ENCODE measurements at places on chromosomes 2 and 18.

DNA sequence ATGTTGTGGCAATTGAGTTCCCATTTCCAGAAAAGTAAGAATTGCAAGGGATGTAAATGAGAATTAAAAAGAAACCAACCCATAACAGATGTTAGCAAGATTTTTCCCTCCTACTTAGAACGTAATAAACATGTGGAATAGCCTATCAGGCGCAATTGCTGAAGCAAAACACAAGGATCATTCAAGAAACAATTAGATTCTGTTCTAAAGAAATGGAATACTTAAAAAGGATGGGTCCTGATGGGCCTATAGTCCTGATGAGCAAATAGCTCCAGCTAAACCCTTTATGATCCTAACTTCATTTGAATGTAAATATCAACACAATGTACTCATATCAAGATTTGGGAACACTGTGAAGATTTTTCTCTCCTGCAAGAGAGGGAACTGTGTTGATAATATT, 771.0 kb upstream of the CDH7 start:
- DNase-seq = no peak

DNA sequence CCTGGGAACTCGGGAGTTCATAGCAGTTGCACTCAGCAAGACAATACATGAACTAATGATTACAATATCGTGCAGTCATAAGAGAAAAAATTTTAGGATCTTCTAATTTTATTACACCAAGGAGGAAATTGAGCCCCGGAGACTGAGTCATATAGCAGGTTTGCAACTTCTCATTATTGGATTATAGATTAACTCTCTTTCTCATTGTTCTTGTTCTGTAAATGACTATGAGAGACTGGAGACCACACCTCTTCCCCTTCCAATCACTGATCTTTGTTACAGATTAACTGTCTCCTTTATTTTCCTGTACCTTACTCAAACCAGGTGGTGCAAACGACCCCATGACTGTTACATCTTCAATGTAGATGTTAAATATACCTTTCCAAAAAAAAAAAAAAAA, 435.8 kb upstream of the DDX18 start:
- DNase-seq = no peak

GRCh38 chr2:35526741-35527140, 828.8 kb upstream of the CRIM1 start:
- no peak for DNase-seq

GRCh38 chr2:240604291-240604938, 17.9 kb downstream of the CAPN10 start:
- no peak for DNase-seq

DNA sequence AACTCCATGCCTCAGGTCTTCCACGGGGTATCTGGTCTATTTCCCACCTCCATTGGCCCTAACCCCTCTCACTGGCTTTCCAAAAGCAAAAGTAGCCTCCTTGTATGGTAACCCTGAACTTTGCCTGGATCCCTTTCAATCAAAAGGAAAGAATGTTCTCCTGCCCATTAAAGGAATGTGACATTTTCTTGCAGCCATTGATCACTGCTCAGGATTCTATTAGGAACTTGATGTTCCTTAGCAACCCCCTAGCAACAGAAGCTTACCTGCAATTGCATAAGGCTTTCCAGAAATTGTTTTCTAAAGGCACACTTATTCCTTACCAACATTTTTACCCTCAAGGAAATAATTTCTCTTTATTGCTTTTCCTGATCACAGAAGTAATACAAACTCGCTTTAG, 91.4 kb upstream of the AGAP1 start:
- no peak for DNase-seq

- no peak for DNase-seq
Measured at GRCh38 chr2:120866483-120867140, 130.9 kb downstream of the GLI2 start.

GRCh38 chr2:223019987-223020717, 31.8 kb upstream of the KCNE4 start:
- no peak for DNase-seq

GRCh38 chr18:68509902-68510301, 205.0 kb downstream of the TMX3 start:
- no peak for DNase-seq

DNA sequence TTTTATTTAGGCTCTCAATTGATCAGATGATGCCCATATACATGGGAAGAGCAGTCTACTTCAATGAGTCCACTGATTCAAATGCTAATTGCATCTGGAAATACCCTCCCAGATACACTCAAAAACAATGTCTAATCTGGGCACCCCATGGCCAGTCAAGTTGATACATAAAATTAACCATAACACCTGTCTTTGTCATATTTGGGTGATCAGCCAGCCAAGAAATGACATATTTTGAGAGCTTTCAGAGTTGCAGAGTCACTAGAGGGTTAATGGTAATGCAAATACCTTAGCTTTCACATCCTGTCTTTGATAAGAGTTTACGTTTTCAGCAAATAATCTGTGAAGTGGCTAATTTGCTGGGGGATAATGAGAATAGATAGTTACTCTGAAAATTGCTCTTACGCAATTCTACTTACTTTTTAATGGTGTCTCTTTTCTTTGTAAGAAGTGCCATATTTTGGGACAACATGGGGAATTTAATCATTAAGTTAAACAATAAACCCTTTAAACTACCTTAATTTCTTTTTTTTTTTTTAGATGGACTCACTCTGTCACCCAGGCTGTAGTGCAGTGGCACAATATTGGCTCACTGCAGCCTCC, 49.1 kb downstream of the CCDC195 start:
- no peak for DNase-seq

DNA sequence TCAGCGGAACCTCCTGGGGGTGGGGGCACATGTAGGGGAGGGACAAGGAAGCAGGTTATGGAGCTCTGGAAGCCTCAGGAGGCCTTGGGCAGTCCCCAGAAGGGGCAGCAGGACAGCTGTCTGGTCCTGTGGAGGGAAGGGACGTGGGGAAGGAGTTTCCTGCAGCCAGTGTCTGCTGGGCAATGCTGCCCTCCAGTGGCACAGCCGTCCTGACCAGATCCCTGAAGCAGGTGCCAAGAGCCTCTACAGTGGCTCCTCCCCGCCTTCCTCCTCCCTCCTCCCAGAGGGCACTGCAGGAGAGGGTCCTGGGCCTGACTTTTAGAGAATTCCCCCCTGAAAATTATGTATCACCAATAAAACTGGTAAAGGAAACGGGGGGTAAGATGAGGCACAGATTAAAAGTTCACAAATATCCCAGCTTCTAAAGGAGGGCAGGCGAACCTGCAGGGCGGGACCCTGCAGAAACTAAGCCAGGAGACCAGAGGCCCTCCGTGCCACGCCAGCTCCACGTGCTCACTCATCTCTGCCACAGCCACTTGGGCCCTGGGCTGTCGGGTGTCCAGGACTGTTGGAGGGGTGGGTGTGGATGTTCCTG, 258.5 kb downstream of the TWIST2 start:
- DNase-seq = no peak

DNA sequence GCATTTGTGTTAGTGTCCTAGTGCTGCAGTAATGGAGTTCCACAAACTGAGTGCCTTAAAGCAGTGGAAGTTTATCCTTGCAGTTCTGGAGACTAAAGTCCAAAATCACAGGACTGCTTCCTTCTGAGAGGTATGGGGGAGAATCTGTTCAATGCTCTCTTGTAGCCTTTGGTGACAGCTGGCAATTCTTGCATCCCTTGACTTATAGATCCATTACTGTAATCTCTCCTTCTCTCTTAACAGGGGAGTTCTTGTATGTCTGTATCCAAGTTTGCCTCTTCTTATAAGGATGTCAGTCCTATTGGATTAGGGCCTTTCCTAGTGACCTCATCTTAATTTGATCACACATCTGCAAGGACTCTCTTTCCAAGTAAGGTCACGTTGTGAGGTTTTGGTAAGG, 69.9 kb downstream of the XRCC5 start:
- DNase-seq = no peak

GRCh38 chr2:55720417-55720816, 26.8 kb upstream of the PNPT1 start:
- no peak for DNase-seq

- DNase-seq = no peak
Measured at GRCh38 chr2:241009191-241009590, 10.8 kb downstream of the SNED1 start.

GRCh38 chr2:12950957-12951656, 234.4 kb downstream of the TRIB2 start:
- DNase-seq = no peak

DNA sequence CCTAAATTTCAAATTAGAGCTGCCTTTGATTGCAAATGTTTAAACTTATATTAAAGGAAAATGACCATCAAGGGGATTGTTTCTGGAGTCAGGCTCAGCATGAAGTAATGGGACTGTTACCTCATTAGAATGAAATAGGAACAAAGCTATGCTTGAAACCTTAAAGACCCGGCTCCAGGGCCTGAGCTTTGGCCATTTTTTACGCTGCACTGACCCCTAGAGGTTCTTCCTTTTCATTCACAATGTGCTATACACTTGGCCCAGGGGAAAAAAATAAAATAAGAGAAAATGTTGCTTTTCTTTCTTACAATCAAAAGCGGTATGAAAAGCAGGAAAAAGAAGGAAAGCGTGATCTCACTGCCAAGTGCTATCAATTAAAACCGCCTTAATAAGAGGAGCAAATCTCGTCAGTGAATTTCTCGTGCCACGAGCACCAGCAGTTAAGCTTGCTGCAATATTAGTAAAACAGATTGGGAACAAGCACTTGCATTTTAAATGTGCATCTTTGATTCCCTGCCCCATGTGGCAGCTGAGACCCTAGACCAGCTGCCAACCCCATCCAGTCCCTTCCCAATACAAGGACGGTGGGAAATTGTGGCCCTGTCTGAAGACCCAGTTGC, 96.6 kb downstream of the MBD2 start:
- peak; percentile 29 for DNase-seq

DNA sequence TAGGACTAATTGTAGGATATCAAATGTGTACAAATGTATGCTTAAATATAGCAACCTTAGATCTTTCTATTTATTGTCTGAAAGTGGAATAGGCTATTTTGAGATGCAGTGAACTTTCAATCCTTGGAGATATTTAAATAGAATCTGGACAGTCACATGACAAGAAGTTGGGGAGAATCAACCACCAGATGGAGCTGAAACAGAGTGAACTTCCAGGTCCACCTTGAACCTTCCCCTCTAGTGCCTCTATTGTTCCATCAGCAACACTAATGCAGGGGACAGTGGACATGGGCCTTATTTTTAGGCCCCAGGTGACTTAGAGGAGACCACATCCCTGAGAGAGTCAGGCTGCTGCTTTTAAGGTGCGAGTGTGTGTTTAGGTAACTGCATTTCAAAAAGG, 37.0 kb upstream of the CRIM1 start:
- no peak for DNase-seq

GRCh38 chr2:99670768-99671734, 181.2 kb upstream of the REV1 start:
- no peak for DNase-seq

DNA sequence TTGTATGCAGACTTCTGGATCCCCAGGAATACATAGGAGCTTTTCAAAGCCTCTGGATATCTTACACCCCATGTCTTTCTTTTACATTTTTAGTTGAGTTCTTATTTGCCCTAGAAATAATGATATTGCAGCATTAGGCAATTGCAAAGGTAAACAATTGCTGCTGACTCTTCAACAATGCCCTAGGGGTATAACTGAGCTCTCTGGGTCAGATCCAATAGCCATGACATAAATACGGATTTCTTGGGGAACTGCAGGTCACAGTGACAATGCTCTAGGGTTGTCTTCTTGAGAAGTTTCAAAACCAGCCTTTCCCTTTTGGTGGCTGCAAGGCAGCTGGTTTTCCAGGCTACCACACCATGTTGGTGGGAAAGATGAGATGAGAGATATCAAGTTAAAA, 16.5 kb upstream of the OR6B3 start:
- DNase-seq = no peak

DNA sequence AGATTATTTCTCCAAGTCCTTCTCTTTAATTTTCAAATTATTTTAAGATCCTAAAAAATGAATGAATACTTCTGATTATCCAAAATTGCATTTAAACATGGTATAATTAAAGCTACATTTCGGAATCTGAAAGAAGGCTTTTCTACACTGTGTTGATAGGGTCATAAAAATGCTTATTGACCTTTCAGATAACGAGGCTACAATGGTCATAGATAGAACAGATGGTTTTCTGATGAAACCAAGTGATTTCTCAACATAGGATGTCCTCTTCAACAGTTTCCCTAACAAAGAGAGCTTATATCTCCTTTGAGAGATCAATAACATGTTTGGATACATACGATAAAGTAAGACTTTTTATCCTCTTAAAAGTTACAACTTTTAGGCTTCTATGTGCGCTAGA, 201.1 kb downstream of the PTH2R start:
- DNase-seq = peak; percentile 15

- no peak for DNase-seq
Measured at GRCh38 chr2:33358878-33359277, 117.6 kb upstream of the RASGRP3 start.

GRCh38 chr2:240565333-240566202, 2.7 kb upstream of the RNPEPL1 start:
- no peak for DNase-seq

GRCh38 chr2:189232759-189233406, 53.3 kb upstream of the COL5A2 start:
- DNase-seq = no peak

- DNase-seq = no peak
Measured at GRCh38 chr2:132037527-132038178, 124.1 kb downstream of the ANKRD30BL start.

DNA sequence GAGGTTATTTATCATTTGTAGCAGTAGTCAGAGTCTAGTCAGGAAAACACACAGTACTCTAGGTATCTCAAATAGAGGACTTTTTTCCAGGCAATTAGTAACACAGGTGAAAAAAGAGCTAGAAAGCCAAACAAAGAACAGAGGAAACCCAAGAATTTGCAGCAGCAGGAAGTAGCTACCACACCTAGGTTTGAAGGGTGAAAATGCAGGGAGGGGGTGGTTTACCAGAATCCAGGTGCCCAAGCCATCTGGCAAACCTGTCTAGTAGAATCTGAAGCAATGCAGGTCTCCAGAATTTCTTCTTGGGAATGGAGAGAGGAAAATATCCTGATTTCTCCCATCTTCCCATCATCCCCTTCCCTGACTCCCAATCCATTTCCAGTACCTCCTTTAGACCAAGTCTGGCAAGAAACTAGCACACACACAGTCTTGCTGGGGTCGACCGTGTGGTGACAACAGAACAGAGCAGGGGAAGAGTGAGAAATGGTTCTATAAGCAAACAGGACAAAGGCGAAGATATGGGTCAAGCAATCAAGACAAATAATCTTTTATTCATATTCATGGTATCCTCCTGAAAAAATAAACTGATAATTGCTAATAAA, 231.9 kb upstream of the MMADHC start:
- no peak for DNase-seq

DNA sequence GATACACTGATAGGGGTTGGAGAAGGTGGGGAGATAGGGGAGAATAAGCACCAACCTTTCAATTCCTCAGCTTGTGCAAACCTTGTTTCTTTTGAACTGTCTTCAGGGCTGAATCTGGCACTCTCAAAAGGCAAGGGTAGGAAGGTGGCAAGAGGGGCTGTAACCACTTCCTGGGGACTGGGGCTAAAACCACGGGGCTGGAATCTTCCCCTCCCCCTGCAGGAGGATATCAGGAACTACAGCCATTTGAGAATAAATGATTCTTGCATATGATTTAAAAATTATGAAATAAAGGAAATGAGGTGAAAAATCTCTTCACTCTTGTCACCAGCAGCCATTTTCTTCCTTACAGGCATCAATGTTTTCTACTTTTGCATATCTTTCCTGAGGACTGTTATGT, 50.8 kb downstream of the ATOH8 start:
- DNase-seq = no peak

- DNase-seq = no peak
Measured at GRCh38 chr2:38200598-38200997, 124.6 kb upstream of the CYP1B1 start.

- DNase-seq = no peak
Measured at GRCh38 chr2:11634584-11634983, 35.4 kb downstream of the NTSR2 start.

Data from NCI-H1092 (cell line).